Umbilical cord (tissue), 2 donors: ENCODE measurements at places on chromosomes 7 and 10. TPM values are rescaled to one million over a fixed set of nuclear protein-coding genes. Genes with fewer than 3 reads are reported as not detected.

TAS2R4 gene
- 4.1 TPM for total RNA-seq

OR13A1 gene
- total RNA-seq: 0.72 TPM

OR6B1 gene
- total RNA-seq: 4.3 TPM

CALHM3 gene
- total RNA-seq: not detected

INTS1 gene
- 18.5 TPM for total RNA-seq

LRRC18 gene
- total RNA-seq: 0.48 TPM

C10orf143 gene
- total RNA-seq: 6.5 TPM

GBX1 gene
- total RNA-seq: not detected

HOXA9 gene
- 18.8 TPM for total RNA-seq

FAM25G gene
- not detected for total RNA-seq

INSYN2A gene
- 3.9 TPM for total RNA-seq

MCM10 gene
- total RNA-seq: 1.2 TPM

CARD11 gene
- total RNA-seq: 3.9 TPM

PIK3CG gene
- total RNA-seq: 10.6 TPM

DNA sequence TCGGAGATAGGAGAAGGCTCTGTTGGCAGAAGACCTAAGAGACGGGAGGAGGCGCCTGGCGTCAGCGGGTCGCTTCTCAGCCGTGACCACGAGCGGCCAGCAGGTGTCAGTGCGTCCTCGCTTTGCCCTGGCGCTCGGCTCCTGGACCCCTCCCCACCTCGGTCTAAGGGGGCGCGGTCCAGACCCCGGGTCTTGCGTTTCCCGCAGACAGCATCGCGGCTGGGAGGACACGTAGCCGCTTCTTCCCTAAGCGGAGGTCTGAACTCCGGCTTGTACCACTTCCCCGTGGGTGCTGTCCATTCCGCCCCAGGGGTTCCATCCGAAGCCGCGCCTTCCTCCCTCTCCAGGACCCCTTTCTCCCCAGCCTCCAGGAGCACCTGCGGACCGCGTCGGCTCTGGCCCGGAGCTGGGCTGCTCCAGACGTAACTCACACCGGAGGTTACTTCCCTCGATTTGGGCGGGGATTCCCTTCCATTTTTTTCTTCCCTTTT, 593 bp upstream of the ADRA2A start:
- peak; percentile 66 for DNase-seq

GRCh38 chr7:44985900-44986217, 7.0 kb upstream of the MYO1G start:
- no peak for DNase-seq

- DNase-seq: no peak
These were observed 78.4 kb upstream of the NANOS1 start for GRCh38 chr10:118950997-118951637.

- DNase-seq: no peak
These were observed 170.3 kb downstream of the NEURL1 start for GRCh38 chr10:103663802-103664201.

GRCh38 chr10:78148216-78148960, 114.7 kb downstream of the RPS24 start:
- peak; percentile 93 for DNase-seq

GRCh38 chr7:74002474-74003017, 25.4 kb upstream of the ELN start:
- peak; percentile 54 for DNase-seq

- no peak for DNase-seq
These were observed 8.3 kb downstream of the ALKBH4 start for GRCh38 chr7:102456327-102456726.

GRCh38 chr7:71752171-71752935, 620.4 kb downstream of the GALNT17 start:
- DNase-seq: no peak

GRCh38 chr10:44035474-44036197, 349.3 kb downstream of the CXCL12 start:
- DNase-seq: no peak

DNA sequence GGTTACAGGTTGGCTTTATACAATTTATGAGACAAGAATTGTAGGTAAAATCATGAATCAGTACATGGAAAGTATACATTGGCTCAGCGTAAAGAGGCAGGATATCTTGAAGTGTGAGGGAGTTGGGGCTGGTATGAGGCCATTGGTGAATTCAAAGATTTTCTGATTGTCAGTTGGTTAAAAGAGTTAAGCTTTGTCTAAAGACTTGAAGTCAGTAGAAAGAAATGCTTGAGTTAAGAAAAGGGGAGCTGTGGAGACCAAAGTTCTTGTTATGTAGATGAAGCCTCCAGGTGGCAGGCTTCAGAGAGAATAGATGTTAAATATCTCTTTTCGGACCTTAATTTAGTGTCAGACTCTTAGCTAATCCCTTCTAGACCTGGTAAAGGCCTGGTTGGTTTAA, 341.0 kb downstream of the GALNT17 start:
- no peak for DNase-seq

- peak; percentile 79 for DNase-seq
These were observed 744 bp downstream of the PPRC1 start for GRCh38 chr10:102133373-102134195.

DNA sequence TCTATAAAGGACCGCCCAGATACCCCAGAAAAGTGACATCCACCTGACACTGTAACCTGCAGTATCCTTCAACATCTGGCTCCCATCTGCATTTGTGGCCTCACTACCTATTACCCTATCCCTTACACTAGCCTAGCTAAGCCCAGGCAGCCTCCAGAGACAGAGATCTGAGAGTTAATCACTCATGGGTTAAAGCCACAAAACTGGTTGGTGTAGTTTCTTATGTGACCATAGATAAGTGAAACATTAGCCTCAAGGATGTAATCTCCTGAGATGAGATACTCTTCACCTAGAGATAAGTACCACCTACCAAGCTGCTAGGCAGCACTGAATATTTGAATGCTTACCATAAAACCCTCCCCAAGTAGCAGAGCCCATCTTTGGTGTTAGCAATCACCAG, 35.4 kb downstream of the CTTNBP2 start:
- peak; percentile 34 for DNase-seq

GRCh38 chr10:17643339-17643754, 604 bp upstream of the STAM start:
- no peak for DNase-seq

- no peak for DNase-seq
These were observed 82.2 kb downstream of the SLC16A9 start for GRCh38 chr10:59627366-59628018.

GRCh38 chr7:107712025-107712424, 31.9 kb upstream of the CBLL1 start:
- DNase-seq: no peak

DNA sequence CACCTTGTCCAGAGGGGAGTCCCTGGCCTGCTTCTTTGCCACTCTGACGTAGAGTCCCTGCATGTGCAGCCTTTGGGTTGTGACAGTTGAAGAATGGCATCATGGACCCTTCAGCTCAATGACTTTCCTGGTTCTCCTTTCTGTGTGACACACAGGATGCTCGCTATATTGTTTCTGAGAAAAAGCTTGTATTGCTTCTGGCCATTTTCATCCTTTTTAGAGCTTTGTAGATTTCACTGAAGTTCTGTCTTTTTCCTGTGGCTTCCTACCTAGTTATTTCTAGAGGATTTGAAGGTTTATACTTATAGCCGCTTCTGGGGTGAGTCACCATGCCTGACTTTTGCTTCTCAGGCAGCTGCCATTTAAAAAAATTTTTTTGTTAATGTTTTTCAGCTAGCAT, 27.0 kb downstream of the SND1 start:
- peak; percentile 62 for DNase-seq

DNA sequence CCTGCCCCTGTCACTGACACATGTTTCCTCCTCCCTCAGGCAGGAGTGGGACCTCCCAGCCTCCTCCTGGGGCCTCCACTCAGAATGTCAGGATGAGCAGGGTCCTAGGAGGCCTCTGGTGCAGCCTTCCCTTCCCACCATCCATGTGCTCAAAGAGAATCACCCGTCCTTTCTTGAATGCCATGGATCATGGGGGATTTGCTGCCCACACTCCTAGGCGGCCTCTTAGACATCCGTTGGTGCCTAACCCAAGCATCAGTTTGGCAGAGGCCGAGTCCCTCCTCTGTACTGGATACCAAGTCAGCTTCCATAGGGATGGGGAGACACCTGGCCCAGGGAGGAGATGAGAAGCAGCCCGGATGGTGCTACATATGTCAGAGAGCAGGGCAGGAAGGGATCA, 7.0 kb downstream of the NOS3 start:
- DNase-seq: no peak

DNA sequence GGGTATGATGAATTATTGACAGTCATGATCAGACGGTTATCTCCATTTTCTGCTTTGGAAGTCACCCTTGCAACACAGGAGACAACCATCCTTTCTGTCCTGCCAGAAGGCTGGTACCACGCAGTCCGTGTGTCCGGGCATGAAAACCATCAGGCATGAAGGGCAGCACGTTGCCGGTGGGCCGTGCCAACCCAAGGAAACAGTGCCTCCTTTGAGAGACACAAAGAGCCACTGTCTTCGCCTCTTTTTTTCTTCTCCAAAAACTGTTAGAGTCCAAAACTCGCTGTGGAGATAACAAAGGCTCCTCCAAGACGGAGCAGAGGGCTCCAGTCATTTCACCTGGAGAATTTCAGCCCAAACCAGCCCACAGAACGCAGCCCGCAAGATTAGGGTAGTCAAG, 60.4 kb upstream of the ARHGAP21 start:
- no peak for DNase-seq

GRCh38 chr10:58590152-58590840, 77.6 kb downstream of the BICC1 start:
- DNase-seq: peak; percentile 93

GRCh38 chr10:3468919-3469638, 296.5 kb upstream of the PITRM1 start:
- peak; percentile 97 for DNase-seq

GRCh38 chr10:78852466-78853240, 216.1 kb upstream of the ZMIZ1 start:
- no peak for DNase-seq

DNA sequence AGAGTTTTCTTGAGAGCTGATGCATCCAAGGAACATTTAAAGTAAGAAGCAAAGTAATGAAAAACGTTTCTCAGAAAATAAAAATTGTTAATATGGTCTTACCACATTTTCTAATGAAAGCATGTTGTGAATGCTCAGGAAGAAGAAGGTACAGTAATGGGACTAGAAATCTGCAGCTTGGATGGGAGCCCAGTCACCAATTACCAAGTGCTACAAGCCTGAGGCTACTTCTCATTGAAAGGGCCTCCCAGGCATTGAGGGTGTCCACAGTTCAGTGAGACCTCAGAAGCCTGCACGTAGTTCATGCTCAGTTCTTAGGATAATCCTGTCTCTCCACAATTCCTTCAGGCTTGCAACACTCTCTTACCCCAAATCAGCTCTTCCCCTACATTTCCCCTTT, 17.6 kb downstream of the PTN start:
- DNase-seq: no peak

- DNase-seq: no peak
These were observed 221.8 kb upstream of the KLF6 start for GRCh38 chr10:4006858-4007257.

DNA sequence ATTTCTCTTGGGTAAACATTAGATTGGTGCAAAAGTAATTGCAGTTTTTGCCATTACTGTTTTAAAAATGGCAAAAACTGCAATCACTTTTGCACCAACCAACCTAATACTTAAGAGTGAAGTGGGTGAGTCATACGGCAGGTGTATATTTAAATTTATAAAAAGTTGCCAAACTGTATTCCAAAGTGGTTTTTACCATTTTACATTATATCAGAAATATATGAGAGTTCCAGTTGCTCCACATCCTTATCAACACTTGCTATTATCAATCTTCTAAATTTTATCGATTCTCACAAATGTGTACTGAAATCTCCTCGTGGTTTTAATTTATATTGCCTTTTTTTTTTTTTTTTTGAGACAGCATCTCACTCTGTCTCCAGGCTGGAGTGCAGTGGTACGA, 3.5 kb upstream of the SCRN1 start:
- no peak for DNase-seq

DNA sequence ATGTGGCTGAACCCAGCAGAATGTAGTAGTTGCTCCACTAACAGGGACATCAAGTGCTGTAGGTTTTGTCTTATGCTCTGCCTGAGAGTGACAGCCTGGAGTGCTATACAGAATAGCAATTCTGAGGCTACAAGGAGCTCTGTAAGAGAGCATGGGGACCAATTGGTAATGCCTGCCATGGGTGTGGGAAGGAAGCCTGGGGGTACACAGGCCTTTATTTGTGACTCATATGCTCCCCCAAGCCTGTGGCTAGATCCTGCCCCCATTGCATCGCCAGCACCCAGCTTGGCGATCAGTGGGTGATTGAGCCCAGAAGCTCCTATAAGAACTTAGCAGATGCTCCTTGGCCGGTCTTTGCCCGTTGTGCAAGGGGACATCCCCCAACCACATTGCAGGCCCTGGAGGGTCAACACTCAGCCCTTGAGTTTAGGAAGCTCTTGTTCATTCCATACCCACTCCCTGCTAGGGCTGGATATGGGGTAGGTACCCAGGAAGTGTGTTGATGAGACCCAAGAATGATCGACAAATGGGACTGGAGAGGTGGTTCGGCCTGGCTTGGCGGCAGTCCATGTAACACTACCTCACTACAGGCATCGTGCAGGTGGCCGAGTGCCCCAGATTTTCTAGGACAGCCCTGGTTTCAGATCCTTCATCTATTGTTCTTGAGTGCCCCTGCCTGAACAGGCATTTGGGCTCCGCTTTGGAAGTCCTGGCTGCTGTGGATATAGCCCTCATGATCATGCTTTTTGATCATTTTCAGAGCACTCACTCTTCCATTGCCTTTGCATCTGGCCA, 37.7 kb downstream of the ZMIZ1 start:
- no peak for DNase-seq

- DNase-seq: peak; percentile 16
These were observed 188.3 kb upstream of the MEOX2 start for GRCh38 chr7:15874774-15875173.

DNA sequence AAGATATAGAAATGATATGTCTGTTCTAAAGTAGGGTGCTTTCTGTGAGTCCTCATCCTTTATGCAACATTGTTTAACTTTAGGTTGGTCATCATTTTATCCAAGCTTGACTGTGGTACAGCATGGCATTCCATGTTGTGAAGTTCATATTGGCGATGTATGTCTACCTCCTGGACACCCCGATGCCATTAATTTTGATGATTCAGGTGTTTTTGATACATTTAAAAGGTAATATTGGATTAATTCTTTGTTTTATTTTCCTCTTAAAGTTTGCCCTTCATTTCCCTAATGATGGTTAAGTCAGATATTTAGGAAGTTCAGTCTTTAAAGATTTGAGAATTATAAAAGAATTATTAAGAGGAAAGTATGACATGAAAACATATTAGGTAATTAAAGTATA, 21.3 kb downstream of the HBP1 start:
- no peak for DNase-seq

DNA sequence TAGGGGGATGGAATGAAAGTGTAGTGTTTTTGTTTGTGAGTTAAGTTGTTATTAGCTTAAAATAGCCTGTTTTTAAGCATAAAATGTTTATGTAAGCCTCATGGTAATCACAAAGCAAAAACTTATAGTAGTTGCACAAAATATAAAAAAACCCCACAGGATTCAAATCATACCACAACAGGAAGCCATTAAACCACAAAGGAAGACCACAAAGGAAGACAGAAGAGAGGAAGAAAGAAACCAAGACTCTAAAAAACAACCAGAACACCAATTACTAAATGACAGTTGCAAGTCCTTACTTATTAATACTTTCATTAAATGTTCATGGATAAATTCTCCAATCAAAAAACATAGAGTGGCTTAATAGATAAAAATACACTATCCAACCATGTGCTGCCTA, 63.6 kb downstream of the ANKRD7 start:
- DNase-seq: no peak
